ENCODE measurements at places on chromosomes 2 and 18.
A peak's percentile ranks its signal among the peaks of the same experiment; 100 is the strongest.

- no peaks in the 10 kb centered on the region for H3K4me1 ChIP-seq
- no peak for DNase-seq
- H3K27me3 ChIP-seq = no peaks in the 10 kb centered on the region
- no peaks in the 10 kb centered on the region for H3K36me3 ChIP-seq
- no peak overlapping the region for H3K4me3 ChIP-seq
Measured at GRCh38 chr2:238691596-238692491, 156.0 kb upstream of the TWIST2 start.

DNA sequence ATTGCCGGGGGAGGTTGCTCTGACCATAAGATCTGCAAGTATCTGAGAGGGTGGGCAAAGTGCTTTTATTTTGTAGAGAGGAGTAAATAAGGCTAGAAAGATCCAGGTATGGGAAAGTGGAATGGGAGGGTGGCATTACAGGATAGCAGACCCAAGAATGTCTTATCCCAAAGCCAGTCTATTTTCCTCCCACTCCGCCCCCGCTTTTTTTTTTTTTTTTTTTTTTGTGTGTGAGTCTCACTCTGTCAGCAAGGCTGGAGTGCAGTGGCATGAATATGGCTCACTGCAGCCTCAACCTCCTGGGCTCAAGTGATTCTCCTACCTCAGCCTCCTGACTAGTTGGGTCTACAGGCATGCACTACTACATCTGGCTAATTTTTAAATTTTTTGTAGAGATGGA, 31.5 kb downstream of the ARID5A start:
- no peak overlapping the region for H3K27ac ChIP-seq
- DNase-seq = no peak
- no peaks in the 10 kb centered on the region for H3K4me1 ChIP-seq

GRCh38 chr2:177828557-177828956, 244.0 kb downstream of the PDE11A start:
- no peak overlapping the region for H3K4me3 ChIP-seq
- no peaks in the 10 kb centered on the region for H3K4me1 ChIP-seq
- H3K27me3 ChIP-seq = no peaks in the 10 kb centered on the region

- no peaks in the 10 kb centered on the region for H3K36me3 ChIP-seq
Measured at GRCh38 chr18:45109271-45109670, 428.6 kb downstream of the SETBP1 start.

DNA sequence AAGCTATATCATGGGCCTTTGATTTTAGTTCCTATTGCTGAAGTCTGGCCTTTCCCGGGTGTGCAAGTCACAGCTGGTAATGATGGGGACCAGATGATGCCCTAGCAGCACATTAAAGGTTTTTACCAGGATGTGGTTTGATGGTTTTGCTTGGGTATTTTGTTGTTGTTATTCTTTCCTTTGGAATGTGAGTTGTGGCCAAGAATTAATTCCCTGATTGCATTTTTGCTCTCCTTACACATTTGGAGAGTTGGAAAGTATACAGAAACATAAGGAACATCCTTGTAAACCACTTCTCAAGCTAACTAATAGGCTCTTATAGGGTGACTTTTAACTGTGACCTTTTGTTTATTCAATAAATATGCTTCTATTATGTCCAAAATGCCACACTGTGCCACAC, 154.1 kb upstream of the MMADHC start:
- DNase-seq = peak; percentile 79
- peak overlapping the region; percentile 20 for H3K27ac ChIP-seq
- no peaks in the 10 kb centered on the region for H3K27me3 ChIP-seq
- no peak overlapping the region for H3K4me3 ChIP-seq
- peaks cover 34% of the 10 kb centered on the region for H3K4me1 ChIP-seq

GRCh38 chr18:5527603-5528002, 16.2 kb downstream of the EPB41L3 start:
- no peak overlapping the region for H3K4me3 ChIP-seq
- no peaks in the 10 kb centered on the region for H3K4me1 ChIP-seq
- no peaks in the 10 kb centered on the region for H3K27me3 ChIP-seq
- peak; percentile 77 for DNase-seq
- H3K36me3 ChIP-seq = no peaks in the 10 kb centered on the region
- no peak overlapping the region for H3K27ac ChIP-seq

GRCh38 chr18:10010611-10011015, 96.8 kb downstream of the VAPA start:
- H3K36me3 ChIP-seq = no peaks in the 10 kb centered on the region
- H3K27me3 ChIP-seq = no peaks in the 10 kb centered on the region
- peak; percentile 92 for DNase-seq
- H3K27ac ChIP-seq = no peak overlapping the region
- no peak overlapping the region for H3K4me3 ChIP-seq

GRCh38 chr2:105681927-105682326, 62.8 kb upstream of the NCK2 start:
- no peak overlapping the region for H3K27ac ChIP-seq
- H3K4me3 ChIP-seq = no peak overlapping the region
- peaks cover 2% of the 10 kb centered on the region for H3K27me3 ChIP-seq
- no peaks in the 10 kb centered on the region for H3K4me1 ChIP-seq

DNA sequence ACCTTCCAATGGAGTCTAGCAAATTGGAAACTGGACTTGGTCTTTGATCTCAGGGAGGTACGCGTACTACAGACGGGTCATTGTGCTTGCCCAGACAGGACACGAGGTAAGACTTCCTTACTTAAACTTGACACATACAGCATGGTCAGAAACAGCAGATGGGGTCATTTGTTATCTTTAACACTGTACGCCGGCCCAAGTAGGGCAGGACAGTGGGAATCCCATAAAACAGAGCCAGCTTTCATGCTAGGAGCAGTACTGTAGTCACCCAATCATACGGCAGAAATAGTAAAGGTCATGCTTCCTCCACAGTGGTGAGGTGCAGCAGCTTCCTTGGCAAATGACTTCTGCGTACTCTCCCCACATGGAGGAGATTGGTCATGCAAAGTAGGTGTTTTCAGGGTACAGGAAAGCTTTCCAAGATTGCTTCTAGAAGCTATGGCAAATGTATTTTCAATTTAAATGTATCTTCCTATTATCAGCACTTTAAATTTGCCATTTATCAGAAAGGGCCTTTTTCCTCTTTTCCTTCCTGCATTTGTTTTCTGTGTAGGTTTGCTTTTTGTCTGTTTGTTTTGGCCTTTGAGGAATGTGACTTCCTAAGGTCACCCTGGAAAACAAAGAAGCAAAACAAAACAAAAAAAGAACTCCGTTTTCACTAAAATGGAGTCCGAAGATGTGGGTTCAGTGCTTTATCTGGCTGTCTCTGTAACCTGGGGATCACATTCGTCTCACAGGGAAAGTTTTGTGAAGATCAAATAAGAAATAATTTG, 74.0 kb upstream of the DSG1 start:
- no peaks in the 10 kb centered on the region for H3K36me3 ChIP-seq
- no peak overlapping the region for H3K27ac ChIP-seq
- H3K4me1 ChIP-seq = no peaks in the 10 kb centered on the region
- DNase-seq = no peak
- no peaks in the 10 kb centered on the region for H3K27me3 ChIP-seq
- H3K4me3 ChIP-seq = no peak overlapping the region

DNA sequence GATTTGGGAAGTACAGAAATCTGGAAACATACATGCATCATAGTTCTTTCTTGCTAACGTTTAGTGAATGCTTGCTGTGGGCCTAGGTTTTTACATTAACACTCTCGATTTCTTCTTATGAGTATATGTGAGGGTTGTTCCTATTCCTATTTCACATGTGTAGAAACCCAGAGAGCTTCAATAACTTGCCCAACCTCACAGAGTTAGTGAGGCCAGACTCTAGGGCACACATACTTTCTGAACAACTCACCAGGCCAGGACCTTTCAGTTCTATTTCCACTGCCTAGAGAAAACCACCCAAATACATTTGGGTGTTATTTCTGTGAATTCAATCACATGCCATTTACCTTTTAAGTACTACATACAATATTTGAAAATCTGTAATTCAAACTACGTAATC, 8.2 kb upstream of the KCTD1 start:
- H3K4me3 ChIP-seq = no peak overlapping the region
- H3K4me1 ChIP-seq = no peaks in the 10 kb centered on the region
- no peak for DNase-seq

DNA sequence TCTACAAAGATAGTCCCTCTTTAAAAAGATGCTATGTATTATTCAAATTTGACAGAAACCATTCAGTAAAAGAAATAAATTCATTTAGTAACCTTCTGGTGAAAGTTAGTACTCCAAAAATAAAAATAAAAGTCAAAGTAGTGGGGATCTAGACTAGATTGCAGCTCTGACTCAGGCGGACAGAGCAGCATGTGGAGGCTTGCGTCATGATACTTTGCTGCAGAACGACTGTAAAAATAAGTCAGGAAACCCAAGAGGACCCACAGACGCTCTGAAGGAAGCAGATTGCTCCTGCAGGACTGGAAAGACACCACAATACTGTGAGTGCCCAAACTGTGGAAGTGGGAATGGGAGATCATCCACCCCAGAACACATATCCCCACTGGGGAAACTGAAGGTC, 301.9 kb downstream of the RIT2 start:
- H3K27me3 ChIP-seq = no peaks in the 10 kb centered on the region
- no peak overlapping the region for H3K27ac ChIP-seq
- no peak overlapping the region for H3K4me3 ChIP-seq

GRCh38 chr2:73174941-73175662, 27.3 kb upstream of the NOTO start:
- DNase-seq = no peak
- no peak overlapping the region for H3K4me3 ChIP-seq
- peaks cover 10% of the 10 kb centered on the region for H3K27me3 ChIP-seq
- H3K27ac ChIP-seq = no peak overlapping the region
- no peaks in the 10 kb centered on the region for H3K36me3 ChIP-seq
- peaks cover 9% of the 10 kb centered on the region for H3K4me1 ChIP-seq

DNA sequence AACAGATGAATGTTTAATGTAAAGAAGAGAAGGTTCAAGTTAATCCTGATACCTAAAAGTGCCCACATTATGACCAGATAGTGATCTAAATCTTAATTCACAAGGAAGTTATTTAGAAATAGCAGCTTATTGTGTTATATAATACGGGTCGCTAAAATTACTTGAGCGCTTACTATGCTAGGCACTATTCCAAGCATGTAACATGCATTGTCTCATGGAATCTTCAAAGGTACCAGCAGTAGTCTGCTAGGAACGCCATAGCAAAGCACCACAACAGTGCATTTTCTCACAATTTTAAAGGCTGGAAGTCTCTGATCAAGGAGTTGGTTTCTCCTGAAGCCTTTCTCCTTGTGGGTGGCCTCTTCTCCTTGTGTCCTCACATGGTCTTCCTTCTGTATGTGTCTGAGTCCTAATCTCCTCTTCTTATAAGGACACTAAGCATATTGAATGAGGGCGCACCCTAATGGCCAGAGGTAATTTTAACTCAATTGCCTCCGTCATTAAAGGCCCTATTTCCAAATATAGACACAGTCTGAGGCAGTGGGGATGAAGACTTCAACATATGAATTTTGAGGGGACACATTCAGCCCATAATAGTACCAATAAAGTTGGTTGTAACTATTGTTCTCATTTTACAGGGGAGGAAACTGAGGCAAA, 118.4 kb downstream of the LRRC30 start:
- H3K4me1 ChIP-seq = no peaks in the 10 kb centered on the region
- no peaks in the 10 kb centered on the region for H3K27me3 ChIP-seq
- H3K4me3 ChIP-seq = no peak overlapping the region

- H3K27me3 ChIP-seq = no peaks in the 10 kb centered on the region
- no peak for DNase-seq
- no peak overlapping the region for H3K27ac ChIP-seq
Measured at GRCh38 chr2:171334946-171335345, 98.8 kb downstream of the METTL8 start.

GRCh38 chr2:204863336-204863735, 318.1 kb downstream of the PARD3B start:
- no peak overlapping the region for H3K4me3 ChIP-seq
- no peaks in the 10 kb centered on the region for H3K36me3 ChIP-seq
- H3K27ac ChIP-seq = no peak overlapping the region
- no peak for DNase-seq
- H3K4me1 ChIP-seq = no peaks in the 10 kb centered on the region

DNA sequence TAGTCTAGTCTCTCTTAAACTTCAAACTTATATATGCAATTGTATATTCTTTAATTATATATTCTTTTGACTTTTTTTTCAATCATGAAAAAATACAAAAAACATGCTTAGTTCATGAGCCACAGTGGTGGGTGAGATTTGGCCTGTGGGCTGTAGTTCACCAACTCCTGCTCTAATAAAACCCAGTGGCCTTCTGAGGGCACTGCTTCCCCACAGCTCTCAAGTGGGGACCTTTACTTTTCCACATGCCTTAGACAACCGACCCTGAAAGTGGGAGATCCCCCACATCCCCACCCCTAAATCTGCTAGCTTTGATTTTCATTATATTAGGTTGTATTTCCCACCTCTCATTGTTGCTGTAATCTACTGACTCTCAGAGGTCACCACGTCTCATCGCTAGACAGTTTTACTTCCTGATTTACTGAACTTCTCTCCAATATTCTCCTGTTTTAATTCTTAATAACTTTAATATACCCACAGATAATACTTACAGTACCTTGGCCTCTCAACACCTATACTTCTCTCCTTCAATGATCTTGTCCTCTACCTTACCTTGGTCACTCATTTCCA, 57.3 kb downstream of the ROCK1 start:
- H3K36me3 ChIP-seq = no peaks in the 10 kb centered on the region
- no peak for DNase-seq
- H3K27me3 ChIP-seq = no peaks in the 10 kb centered on the region

GRCh38 chr2:178403671-178404306, 47.2 kb downstream of the PRKRA start:
- peaks cover 5% of the 10 kb centered on the region for H3K4me1 ChIP-seq
- no peaks in the 10 kb centered on the region for H3K27me3 ChIP-seq
- H3K4me3 ChIP-seq = no peak overlapping the region
- H3K36me3 ChIP-seq = no peaks in the 10 kb centered on the region
- DNase-seq = no peak

DNA sequence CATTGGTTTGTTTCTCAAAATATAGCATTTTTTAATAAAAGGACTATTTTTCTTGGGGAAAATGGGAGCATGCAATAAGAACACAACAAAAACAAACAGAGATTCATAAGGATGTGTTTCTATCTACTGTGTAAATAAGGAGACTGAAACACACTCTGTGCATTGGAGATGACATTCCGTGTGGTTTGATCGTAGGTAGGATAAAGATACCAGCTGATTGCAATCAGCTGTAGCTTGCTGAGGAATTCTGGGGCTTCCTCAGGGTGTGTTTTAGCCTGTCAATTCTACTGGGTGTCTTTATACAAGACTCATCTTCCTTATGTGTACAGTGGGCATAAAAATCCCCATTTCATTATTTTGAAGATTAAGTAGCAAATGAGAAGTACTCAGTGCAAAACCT, 591.6 kb downstream of the DSC3 start:
- H3K4me1 ChIP-seq = no peaks in the 10 kb centered on the region
- H3K36me3 ChIP-seq = no peaks in the 10 kb centered on the region
- no peak overlapping the region for H3K27ac ChIP-seq
- no peak for DNase-seq
- H3K4me3 ChIP-seq = no peak overlapping the region

DNA sequence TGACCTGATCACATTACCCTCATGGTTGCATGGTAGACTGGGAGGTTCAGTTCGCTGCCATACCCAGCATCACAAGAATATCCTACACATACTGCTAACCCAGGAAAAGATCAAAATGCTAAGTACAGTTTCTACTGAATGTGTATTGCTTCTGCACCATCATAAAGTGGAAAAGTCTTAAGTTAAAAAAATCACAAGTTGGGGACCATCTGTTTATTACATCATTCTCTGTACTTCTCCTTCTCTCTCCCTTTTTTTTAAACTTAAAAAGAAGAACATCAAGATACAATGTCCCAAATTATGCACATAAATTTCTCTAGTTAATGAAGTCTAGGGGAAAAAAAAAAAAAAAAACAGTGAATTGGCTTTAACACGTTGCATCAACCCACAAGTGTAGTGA, 43.3 kb downstream of the NBAS start:
- DNase-seq = no peak
- H3K27ac ChIP-seq = no peak overlapping the region
- H3K27me3 ChIP-seq = no peaks in the 10 kb centered on the region
- H3K4me1 ChIP-seq = no peaks in the 10 kb centered on the region
- peaks cover 2% of the 10 kb centered on the region for H3K36me3 ChIP-seq
- no peak overlapping the region for H3K4me3 ChIP-seq
